ENCODE measurements at places on chromosomes 2 and 18.
A peak's percentile ranks its signal among the peaks of the same experiment; 100 is the strongest.

DNA sequence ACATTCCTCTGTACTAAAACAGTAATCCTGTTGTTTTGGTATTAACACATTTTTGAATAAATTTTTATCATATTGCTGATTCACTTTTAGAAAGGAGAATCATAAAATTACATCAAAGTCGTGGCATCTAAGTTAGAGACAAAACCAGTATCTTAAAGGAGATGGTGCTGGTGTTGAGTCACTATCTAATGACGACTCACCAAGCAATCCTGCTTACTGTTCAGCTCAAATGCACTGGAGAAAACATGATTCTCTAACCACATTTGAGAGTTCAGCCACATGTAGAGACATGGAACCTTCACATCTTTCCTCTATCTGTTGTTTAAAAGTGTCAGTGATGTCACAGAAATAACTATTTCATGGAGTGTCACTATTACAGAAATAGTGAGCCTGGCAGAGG is 473.8 kb downstream of the TGIF1 start:
- no peaks in the 10 kb centered on the region for H3K36me3 ChIP-seq
- no peaks in the 10 kb centered on the region for H3K4me1 ChIP-seq
- H3K4me3 ChIP-seq, result no peak overlapping the region
- no peak for DNase-seq

GRCh38 chr2:239927424-239927981 is 97.6 kb downstream of the NDUFA10 start:
- H3K27ac ChIP-seq, result peak overlapping the region; percentile 19
- no peak for DNase-seq
- H3K4me1 ChIP-seq, result peaks cover 6% of the 10 kb centered on the region
- H3K4me3 ChIP-seq, result no peak overlapping the region

GRCh38 chr2:118763797-118764196 is 83.7 kb downstream of the EN1 start:
- peaks cover 6% of the 10 kb centered on the region for H3K36me3 ChIP-seq
- H3K4me1 ChIP-seq, result no peaks in the 10 kb centered on the region
- H3K27ac ChIP-seq, result no peak overlapping the region

GRCh38 chr18:22332590-22332989 is 85.1 kb downstream of the CTAGE1 start:
- H3K36me3 ChIP-seq, result no peaks in the 10 kb centered on the region
- peaks cover 26% of the 10 kb centered on the region for H3K27me3 ChIP-seq
- DNase-seq, result no peak
- no peak overlapping the region for H3K4me3 ChIP-seq

DNA sequence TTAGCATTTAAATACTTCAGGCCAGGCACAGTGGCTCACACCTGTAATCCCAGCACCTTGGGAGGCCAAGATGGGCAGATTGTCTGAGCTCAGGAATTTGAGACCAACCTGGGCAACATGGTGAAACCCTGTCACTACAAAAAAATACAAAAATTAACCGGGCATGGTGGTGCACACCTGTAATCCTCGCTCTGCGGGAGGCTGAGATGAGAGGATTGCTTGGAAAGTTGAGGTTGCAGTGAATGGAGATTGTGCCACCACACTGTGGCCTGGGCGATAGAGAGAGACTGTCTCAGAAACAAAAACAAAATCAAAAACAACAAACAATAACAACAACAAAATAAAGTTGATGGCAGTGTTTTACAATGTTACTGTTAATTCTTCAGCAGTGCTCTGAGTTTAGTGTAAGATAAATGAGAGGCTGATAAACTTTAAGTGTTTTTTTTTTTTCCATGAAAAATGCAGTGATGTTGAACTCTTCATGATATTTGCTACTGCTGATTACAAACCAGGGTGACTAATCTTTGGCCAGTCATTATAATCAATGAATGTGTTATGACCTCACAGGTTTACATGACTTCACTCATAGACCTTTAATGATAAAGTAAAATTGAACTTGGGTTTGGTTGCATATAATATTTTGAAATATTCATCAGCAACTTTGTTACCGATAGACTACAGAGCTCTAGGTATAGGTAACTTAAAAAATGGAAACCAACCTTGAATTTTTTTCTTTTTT is 2.5 kb downstream of the ITGAV start:
- no peaks in the 10 kb centered on the region for H3K27me3 ChIP-seq
- H3K4me1 ChIP-seq, result peaks cover 44% of the 10 kb centered on the region
- H3K27ac ChIP-seq, result no peak overlapping the region
- H3K36me3 ChIP-seq, result no peaks in the 10 kb centered on the region

DNA sequence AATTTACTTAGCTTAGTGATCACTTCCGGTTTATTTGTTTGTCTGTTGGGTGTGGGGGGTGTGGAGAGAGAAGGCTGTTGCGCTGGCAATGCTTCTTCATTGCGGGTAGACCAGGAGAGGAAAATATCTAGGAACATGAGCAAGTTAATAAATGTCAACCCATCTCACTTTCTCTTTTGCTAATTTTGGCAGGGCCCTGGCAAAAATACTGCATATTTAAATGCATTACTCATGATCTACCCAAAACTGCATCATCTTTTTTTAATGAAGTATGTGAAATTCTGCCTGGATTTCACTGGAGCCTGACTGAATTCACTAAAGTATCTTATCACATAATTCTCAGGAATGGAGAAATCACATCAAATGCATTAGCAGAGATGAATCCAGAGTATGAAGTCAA is 1131.0 kb upstream of the NXPH2 start:
- H3K27ac ChIP-seq, result no peak overlapping the region
- DNase-seq, result no peak
- H3K4me3 ChIP-seq, result no peak overlapping the region
- H3K27me3 ChIP-seq, result no peaks in the 10 kb centered on the region
- peaks cover 2% of the 10 kb centered on the region for H3K36me3 ChIP-seq
- H3K4me1 ChIP-seq, result no peaks in the 10 kb centered on the region

GRCh38 chr2:112768432-112768831 is 4.0 kb upstream of the CKAP2L start:
- peaks cover 15% of the 10 kb centered on the region for H3K4me1 ChIP-seq
- H3K36me3 ChIP-seq, result no peaks in the 10 kb centered on the region
- DNase-seq, result no peak
- H3K27me3 ChIP-seq, result no peaks in the 10 kb centered on the region
- H3K27ac ChIP-seq, result no peak overlapping the region

- no peak overlapping the region for H3K4me3 ChIP-seq
- no peaks in the 10 kb centered on the region for H3K27me3 ChIP-seq
- no peaks in the 10 kb centered on the region for H3K4me1 ChIP-seq
- H3K27ac ChIP-seq, result no peak overlapping the region
- DNase-seq, result no peak
- no peaks in the 10 kb centered on the region for H3K36me3 ChIP-seq
Measured at GRCh38 chr2:196454492-196454891, 185.0 kb upstream of the CCDC150 start.

DNA sequence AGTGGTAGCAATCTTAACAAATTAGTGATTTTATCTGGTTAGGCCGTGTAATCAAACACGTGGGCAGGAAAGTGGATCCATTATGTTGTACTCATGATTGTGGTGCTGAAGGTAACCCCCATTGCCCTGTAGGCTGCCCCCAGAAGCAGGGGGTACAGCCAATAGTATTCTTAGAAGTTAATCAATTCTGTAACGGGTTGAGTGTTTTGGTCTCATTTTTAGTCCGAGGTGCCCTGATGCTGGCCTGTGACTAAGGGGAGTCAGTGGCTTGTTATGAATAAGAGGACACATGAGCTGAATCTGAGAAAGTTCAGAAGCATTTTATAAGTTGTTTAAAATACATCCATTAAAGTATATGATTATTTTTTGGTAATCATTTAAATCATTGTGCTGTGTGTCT is 8.6 kb downstream of the EPAS1 start:
- H3K36me3 ChIP-seq, result no peaks in the 10 kb centered on the region
- H3K27me3 ChIP-seq, result peaks cover 56% of the 10 kb centered on the region
- H3K4me3 ChIP-seq, result no peak overlapping the region

- H3K36me3 ChIP-seq, result peaks cover 26% of the 10 kb centered on the region
- no peaks in the 10 kb centered on the region for H3K27me3 ChIP-seq
- H3K4me1 ChIP-seq, result peaks cover 22% of the 10 kb centered on the region
- H3K27ac ChIP-seq, result no peak overlapping the region
Measured at GRCh38 chr2:213290501-213290900, 6.2 kb downstream of the SPAG16 start.

DNA sequence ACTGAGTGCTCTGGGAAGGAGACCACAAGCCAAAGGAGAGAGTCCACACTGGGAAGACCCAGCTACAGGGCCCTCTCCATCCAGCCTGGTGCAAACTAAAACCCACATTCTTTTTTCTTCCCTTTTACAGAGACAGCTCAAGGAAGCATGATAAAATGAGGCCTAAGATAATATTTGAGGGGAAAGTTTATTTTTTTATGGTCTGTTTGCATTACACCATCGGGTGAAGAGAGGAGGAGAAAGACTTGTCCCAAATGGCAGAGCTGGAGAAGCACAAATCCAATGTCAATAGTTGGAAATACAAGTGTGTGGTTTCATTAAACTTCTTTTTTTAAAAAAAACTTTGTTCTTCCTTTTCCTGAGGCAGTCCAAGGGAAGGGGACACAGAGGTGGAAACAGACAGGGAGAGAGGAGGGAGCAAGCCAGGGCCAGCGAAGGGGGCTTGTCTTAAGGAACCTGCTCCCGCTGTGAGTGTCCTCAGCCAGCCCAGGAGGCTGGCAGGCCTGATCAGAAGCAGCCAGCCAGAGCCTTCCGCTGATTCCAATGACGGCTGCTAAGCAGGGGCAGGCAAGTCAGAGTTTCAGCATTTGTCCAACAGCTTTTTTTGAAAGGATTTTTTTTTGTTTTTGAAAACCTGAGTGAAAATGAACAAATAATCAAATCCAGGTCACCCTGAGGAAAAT is 203.8 kb upstream of the SIX2 start:
- no peak overlapping the region for H3K27ac ChIP-seq
- no peaks in the 10 kb centered on the region for H3K36me3 ChIP-seq

- peaks cover under 1% of the 10 kb centered on the region for H3K4me1 ChIP-seq
- peaks cover 5% of the 10 kb centered on the region for H3K36me3 ChIP-seq
- DNase-seq, result no peak
Measured at GRCh38 chr2:143535802-143536201, 406.6 kb downstream of the ARHGAP15 start.

GRCh38 chr2:174121612-174122011 is 126.7 kb downstream of the OLA1 start:
- no peak for DNase-seq
- H3K4me3 ChIP-seq, result no peak overlapping the region
- peaks cover 5% of the 10 kb centered on the region for H3K36me3 ChIP-seq
- H3K27me3 ChIP-seq, result no peaks in the 10 kb centered on the region

DNA sequence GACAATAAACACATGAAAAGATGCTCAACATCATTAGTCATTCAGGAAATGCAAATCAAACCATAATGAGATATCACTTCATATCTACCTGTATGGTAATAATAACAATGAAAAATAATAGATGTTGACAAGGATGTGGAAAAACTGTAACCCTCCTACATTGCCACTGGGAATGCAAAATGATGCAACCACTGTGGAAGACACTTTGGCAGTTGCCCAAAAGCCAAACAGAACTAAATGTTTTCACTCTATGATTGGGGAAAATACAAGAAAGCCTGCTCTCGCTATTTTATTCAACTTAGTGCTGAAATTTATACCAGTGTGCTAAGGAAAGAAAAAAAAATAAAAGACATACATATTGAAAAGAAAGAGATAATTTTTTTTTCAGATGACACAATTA is 934.5 kb downstream of the CNTNAP5 start:
- H3K36me3 ChIP-seq, result no peaks in the 10 kb centered on the region
- H3K27ac ChIP-seq, result no peak overlapping the region
- H3K4me1 ChIP-seq, result peaks cover 1% of the 10 kb centered on the region
- no peak overlapping the region for H3K4me3 ChIP-seq
- no peaks in the 10 kb centered on the region for H3K27me3 ChIP-seq

- no peak for DNase-seq
- no peaks in the 10 kb centered on the region for H3K4me1 ChIP-seq
- no peaks in the 10 kb centered on the region for H3K27me3 ChIP-seq
- no peak overlapping the region for H3K4me3 ChIP-seq
- no peaks in the 10 kb centered on the region for H3K36me3 ChIP-seq
Measured at GRCh38 chr2:179741317-179741716, 120.1 kb downstream of the ZNF385B start.

- peaks cover 3% of the 10 kb centered on the region for H3K4me1 ChIP-seq
- DNase-seq, result no peak
- H3K4me3 ChIP-seq, result no peak overlapping the region
- peak overlapping the region; percentile 27 for H3K27ac ChIP-seq
- H3K36me3 ChIP-seq, result peaks cover 24% of the 10 kb centered on the region
Measured at GRCh38 chr18:48670751-48671560, 132.1 kb downstream of the CTIF start.

DNA sequence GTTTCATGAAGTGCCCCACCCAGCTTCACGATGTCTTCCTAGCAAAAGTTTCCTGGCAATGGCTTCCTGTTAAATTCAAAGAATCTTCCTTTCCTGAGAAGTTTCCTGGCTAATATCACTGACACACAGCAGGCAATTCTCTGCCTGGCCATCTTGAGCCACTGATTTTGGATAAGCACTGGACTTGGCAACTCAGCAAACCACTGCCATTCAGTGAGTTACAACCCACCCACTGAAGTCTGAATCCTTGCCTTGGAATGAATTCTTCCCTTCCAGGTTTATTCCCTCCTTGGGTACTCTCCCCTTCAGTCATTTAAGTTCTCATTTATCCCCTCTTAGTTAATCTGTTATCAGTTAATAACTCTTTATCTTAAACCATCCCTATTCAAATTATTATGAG is 426.0 kb downstream of the MBD2 start:
- DNase-seq, result no peak
- peaks cover 6% of the 10 kb centered on the region for H3K4me1 ChIP-seq
- no peak overlapping the region for H3K4me3 ChIP-seq
- no peaks in the 10 kb centered on the region for H3K36me3 ChIP-seq
- no peaks in the 10 kb centered on the region for H3K27me3 ChIP-seq

- H3K4me3 ChIP-seq, result peak overlapping the region; percentile 98
- no peaks in the 10 kb centered on the region for H3K36me3 ChIP-seq
- peaks cover 34% of the 10 kb centered on the region for H3K4me1 ChIP-seq
- H3K27ac ChIP-seq, result peak overlapping the region; percentile 88
- peak; percentile 20 for DNase-seq
- H3K27me3 ChIP-seq, result peaks cover 34% of the 10 kb centered on the region
Measured at GRCh38 chr2:45652090-45653031, 886 bp downstream of the PRKCE start.

GRCh38 chr2:232888099-232888836 is 18.2 kb downstream of the SNORC start:
- H3K36me3 ChIP-seq, result no peaks in the 10 kb centered on the region
- no peak for DNase-seq
- H3K4me3 ChIP-seq, result no peak overlapping the region
- no peak overlapping the region for H3K27ac ChIP-seq
